ENCODE measurements at places on chromosomes 4 and X.

DNA sequence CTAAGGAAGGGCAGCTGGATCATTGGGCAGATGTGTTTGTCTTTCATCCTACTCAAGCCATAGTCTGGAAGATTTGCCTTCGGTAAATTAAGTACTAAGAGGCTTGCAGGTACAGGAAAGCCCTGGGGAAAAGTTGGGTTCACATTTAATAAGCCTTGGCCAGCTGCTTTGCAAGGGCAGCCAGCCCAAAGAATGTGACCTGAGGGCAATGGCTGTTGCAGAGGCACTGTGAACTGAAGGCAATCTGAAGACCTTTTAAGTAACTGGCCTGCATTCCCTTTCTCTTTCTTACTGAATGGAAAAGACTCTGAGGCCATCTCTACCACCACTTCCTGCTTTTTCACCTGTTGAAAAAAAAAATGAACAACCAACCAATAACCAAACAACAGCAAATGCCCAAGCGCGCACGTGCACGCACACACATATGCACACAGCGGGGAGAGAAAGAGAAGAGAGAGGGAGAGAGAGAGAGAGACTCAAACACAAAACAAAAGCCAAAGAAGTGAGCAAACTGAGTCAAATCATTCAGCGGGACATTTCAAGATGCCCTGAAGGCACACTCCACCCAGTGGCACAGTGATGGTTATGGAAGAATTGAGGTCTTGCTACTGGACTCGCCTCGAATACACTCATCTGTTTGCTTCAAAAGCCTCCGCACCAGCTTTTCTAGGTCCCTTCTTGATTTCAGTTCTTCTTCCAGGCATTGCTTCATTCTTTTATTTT lies 19.6 kb downstream of the CD40LG start:
- no peak for DNase-seq

DNA sequence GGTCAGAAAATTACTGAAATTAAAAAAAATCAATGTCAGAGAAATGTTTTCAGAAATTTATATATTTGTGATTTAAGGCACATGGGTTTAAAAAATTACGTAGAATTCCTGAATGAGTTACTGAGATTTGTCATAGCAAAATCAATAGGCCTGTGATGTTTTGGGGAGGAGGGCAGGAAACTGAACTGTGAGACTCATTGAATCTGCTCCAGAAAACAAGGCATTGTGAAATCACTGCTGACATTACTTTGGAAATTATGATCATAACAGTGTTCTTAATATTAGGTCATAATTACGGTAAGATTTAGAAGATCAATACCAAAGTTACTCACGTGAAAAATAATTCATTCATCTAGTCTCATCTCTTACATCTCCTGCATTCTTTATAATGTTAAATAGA lies 5.3 kb downstream of the FGF5 start:
- no peak for DNase-seq

- no peak for DNase-seq
These were observed 214.8 kb upstream of the RPL34 start for GRCh38 chr4:108405586-108405985.

- DNase-seq, result no peak
These were observed at the start of gene DUSP21 for GRCh38 chrX:44843753-44844152. DUSP21 (plus strand) TSS chrX:44844021; CDS start chrX:44844133, 112 bp downstream.

GRCh38 chr4:169582203-169582602 lies 30.2 kb downstream of the NEK1 start:
- DNase-seq, result no peak

DNA sequence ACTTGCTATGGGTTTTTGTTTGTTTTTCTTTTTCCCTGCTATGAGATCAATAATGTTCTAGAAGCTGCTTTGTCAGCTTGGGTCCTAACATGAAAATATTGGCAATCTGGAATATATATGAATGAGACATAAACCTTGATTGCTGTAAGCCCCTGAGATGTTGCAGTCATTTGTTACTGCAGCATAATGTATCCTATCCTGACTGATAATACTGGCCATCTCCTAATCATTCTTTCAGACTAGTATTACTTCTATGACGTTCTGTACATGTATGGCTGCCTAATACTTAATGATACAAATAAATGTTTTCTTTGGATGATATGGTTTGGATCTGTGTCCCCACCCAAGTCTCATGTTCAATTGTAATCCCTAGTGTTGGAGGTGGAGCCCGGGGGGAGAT lies 19.3 kb upstream of the SLAIN2 start:
- no peak for DNase-seq

GRCh38 chrX:100672966-100673365 lies 29.0 kb downstream of the SRPX2 start:
- no peak for DNase-seq

GRCh38 chr4:161988946-161989345 lies 174.9 kb downstream of the FSTL5 start:
- no peak for DNase-seq

DNA sequence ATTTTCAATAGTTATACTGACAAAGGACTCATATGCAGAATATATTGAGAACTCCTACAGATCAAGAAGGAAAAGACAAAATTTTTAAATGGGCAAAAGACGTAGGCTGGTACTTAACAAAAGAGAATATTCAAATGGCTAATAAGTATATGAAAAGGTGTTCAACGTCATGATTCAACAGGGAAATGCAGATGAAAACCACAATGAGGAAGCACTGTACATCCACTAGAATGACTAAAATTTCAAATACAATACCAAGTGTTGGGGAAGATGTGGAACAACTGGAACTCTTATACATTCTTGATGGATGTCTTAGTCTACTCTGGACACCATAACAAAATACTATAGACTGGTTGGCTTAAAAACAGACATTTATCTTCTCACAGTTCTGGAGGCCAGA lies 1.3 kb upstream of the MRFAP1L1 start:
- no peak for DNase-seq

- no peak for DNase-seq
These were observed 3.5 kb upstream of the STS start for GRCh38 chrX:7143941-7144525.

DNA sequence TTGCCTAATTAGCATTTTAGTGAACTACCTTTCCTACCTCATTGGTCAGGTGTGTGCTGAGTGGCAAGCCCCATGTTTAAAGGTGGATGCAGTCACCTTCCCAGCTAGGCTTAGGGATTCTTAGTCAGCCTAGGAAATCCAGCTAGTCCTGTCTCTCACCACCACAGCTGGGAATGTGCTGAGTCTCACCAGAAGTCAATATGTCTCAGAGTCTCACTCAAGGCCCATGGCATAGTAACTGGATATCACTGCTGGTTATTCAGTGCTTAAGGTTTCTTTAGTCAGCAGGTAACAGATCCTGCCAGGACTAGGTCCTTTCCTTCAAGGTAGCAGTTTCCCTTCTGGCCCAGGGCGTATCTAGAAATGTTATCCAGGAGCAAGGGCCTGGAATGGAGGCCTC lies 136.5 kb downstream of the COX18 start:
- DNase-seq, result no peak

- no peak for DNase-seq
These were observed 156.1 kb upstream of the LNX1 start for GRCh38 chr4:53747401-53747800.

DNA sequence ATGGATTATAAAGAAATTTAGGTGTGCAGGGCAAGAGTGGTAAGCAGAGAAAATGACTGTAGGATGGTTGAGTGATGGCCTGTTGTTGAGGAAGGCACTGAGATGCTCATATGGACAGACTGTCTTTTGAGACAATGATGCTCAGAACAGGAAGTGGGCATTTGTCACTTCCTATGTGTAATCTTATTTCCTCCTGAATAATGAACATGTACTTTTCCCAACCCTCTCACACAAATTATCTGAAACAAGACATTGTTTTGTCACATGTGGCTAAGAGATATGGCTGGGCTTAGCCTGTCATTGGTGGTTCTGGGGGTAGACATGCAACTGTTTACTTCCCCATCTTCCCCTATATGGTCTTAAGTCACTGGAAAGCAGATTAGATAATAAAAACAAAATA lies 240.5 kb downstream of the CFAP47 start:
- no peak for DNase-seq

DNA sequence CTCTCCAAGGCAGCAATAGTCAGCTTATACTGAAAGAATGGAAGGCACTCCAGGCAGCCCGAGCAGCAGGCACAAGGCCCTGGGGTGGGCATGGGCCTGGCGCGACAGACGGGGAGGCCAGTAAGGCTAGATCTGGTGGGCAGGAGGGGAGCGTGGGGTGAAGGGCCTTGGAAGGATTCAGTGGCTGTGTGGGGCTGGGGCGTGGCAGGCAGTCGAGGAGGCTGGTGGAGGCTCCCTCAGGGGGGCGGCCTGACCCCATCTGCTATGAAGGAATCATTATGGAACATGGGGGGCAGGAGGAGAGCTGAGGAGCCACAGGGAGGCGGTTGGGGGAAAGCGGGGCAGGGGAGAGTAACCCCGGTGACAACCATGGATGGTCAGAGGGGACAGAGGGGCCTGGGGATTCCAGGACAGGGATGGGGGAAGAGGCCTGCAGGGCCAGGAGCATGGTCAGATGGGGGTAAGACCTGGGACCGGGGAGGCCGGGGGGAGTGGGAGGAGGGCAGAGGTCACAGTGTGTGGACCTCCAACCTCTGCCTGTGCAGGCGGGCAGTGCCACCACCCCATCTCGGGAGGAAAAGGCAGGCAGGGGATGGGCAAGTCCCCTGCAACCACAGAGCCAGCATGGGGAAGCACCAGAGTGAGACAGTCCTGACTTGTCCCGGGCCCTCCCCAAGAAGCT lies 70.3 kb downstream of the ACOX3 start:
- DNase-seq, result no peak

- DNase-seq, result no peak
These were observed 68.6 kb upstream of the MXRA5 start for GRCh38 chrX:3415011-3415410.

DNA sequence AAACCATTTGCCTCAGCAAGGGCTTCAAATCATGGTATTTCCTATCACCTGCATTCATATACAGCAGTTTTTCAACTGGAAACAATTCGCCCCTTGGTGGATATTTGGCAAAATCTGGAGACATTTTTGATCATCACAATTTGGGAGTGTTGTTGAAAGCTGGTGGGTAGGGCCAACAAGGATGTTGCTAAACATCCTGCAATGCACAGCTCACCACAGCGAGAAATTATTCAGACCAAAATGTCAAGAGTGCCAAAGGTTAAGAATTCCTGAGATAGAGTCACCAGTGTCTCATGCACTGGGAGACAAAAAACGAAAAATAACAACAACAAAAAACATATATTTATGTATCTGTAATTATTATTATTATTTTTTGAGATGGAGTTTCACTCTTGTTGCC lies 435.2 kb upstream of the CTSO start:
- DNase-seq, result no peak

GRCh38 chr4:107258359-107258758 lies 222.2 kb upstream of the DKK2 start:
- no peak for DNase-seq

- DNase-seq, result no peak
These were observed 20.1 kb downstream of the MMAA start for GRCh38 chr4:145639186-145639698.

- DNase-seq, result no peak
These were observed 448.9 kb upstream of the PABPC4L start for GRCh38 chr4:134650461-134650860.

- DNase-seq, result no peak
These were observed 150.0 kb upstream of the PSAPL1 start for GRCh38 chr4:7584606-7585159.

GRCh38 chr4:121980643-121981042 lies 28.8 kb upstream of the TRPC3 start:
- no peak for DNase-seq

GRCh38 chr4:128825226-128825625 lies 15.7 kb downstream of the JADE1 start:
- DNase-seq, result no peak

DNA sequence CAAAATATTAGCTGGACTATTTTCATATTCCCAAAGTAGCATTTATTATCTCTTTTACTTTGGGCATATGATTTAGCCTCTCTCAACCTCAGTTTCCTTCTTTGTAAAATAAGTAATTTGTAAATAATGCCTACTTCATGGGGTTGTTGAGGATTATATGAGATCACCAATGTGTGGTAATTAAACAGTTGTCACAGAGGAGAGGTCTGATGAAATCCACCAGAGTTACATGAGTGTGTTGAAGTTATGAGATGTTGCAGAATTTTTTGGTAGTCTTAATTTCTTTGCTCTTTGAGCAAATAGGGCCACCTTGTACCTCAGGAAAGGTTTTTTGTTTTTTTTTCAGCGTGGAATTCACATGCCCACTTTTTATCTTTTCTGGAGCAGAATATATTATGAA lies 1.4 kb downstream of the COX7B start:
- no peak for DNase-seq

DNA sequence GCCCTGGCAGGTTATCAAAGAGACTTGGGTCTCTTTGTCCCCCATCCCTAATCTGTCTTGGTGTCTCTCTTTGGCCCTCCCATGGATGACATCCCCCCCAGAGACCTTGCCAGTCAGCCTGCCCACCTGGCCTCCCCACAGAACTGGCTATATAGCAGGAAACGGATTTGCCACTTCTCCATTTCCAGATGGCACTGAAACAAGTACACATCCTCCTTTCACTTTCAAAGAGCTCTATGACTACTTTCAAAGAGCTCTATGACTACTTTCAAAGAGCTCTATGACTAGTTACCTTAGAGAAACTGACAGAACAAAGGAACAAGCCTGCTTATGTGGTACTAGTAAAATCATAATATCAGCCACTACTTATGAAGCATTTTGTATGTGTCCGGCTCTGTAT lies 175.3 kb downstream of the MAML3 start:
- DNase-seq, result peak; percentile 31

- DNase-seq, result peak; percentile 75
These were observed 448 bp downstream of the TLL1 start for GRCh38 chr4:165873298-165874071.

DNA sequence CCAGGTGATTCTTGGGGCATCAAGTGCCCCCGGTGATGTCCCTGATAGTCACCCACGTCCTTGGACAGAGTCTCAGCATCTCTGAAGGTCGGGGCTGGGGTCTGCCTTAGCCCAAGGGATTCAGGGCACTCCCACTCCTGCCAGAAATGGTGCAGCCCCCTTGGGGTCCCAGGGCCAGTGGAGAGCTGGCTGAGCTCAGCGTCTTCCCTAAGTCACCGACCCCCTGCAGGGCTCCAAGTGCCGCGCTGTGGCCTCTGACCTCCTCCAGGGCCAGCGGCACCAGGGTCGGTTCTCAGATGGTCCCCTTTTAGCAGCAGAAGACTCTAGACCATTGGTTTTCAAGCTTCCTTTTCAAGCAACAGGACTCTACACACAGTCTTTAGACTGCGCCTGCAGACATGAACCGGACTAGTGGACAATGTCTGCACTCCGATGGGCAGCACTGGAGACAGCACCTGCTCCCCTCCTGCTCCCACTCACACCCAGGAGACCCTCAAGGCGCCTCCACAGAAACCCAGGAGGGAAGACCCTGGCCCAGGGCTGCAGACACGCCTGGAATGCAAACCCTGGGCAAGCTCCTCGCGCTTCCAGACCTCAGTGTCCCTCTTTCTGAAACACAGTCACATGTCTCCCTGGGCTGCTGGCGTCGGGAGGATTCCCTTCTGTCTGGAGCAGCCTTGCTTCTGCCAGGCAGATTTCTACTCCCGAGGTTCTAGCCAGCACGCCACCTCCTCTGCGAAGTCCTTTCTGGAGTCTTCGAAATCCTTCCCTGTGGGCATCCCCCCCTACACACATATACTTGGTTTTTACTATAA lies 53.9 kb downstream of the ABLIM2 start:
- DNase-seq, result no peak
